ENCODE measurements at places on chromosomes 6 and 20.

DNA sequence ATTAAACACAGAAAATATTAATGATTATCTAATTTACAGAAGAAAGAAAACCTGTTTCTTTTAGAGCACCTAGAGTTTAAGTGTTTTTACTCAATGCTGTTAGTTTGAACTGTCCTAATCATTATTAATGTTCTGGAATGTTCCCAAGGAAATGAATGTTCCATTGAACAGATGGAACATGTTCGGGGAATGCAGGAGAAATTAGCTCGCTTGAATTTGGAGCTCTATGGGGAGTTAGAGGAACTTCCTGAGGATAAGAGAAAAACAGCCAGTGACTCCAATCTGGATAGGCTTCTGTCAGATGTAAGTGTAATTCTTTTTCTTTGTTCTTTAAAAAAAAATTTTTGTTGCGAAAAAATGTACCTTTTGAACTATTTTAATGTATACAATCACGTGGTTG, 10.8 kb upstream of the ECT2L start:
- no peak for DNase-seq

DNA sequence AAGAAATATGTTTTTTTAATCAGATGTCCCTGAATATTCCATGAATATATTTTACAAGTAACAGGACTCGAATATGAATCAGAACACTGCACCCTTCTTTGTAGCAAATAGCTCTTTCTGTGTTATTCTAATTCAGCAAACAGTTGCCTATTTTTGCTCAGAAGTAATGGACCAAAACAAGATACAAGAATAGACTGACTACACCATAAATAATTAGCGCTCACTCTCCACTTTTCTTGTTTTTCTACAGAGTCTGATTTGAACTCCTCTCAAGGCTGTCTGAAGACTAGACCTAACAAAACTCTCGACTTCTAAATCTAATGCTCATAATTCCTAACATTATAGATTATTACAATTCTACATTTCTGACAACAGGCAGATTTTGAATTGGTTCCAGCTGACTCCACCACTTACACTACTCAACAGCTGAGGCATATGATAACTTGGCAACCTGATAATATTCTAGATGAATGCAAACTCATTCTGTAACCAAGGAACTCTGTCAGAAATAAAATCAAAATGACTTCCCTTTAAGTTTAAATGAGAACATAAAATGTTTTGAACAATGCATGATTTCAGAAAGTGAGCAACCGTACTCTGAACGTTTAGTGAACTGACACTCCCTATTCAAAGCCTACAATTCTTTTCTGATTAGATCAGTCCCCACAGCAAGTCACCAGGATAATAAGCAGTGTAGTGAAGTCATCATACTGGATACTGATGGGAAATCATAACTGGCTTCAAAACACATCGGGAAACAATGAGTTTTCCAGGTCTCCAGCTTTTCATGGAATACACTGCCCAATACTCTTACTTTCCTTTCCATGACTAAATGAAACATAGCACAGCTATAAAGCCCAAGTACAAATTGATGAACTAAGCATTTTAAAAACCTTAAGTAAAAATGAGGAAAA, 114.2 kb upstream of the BEND6 start:
- DNase-seq = no peak

DNA sequence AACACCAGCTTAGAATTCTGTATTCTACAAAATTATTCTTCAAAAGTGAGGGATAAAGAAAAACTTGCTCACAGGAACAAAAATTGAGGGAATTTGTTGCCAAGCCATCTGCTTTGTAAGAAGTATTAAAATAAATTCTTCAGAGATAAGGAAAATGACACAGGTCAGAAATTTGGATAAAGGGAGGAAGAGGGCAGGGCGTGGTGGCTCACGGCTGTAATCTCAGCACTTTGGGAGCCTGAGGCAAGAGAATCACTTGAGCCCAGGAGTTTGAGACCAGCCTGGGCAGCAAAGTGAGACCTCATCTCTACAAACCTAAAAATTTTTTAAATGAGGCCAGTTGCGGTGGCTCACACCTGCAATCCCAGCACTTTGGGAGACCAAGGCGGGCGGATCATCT, 11.8 kb downstream of the SMIM28 start:
- no peak for DNase-seq

DNA sequence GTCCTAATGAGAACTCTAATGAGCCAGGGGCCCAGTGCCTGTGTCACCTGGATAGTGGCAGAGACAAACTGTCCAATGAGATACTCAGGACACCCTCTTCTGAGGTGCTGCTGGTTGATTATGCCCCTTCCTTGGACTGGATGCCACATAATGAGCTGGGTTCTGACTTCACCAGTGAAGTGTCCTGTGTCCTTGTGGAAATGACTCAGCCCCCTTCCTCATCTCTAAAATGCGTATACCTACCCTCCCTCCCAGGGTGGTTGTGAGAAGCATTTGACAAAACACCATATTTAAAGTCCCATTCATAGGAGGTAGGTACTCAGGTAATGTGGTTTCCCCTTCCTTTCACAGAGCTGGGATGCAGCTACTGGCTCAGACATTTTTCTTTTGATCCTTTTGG, 28.4 kb upstream of the RNF24 start:
- no peak for DNase-seq

GRCh38 chr6:18154507-18155149, at the start of gene TPMT:
Gene TPMT (minus strand): TSS chr6:18155077. CDS start chr6:18149127, 5,950 bp downstream.
- DNase-seq = peak; percentile 5

GRCh38 chr6:101146389-101146788, 247.1 kb upstream of the GRIK2 start:
- no peak for DNase-seq

DNA sequence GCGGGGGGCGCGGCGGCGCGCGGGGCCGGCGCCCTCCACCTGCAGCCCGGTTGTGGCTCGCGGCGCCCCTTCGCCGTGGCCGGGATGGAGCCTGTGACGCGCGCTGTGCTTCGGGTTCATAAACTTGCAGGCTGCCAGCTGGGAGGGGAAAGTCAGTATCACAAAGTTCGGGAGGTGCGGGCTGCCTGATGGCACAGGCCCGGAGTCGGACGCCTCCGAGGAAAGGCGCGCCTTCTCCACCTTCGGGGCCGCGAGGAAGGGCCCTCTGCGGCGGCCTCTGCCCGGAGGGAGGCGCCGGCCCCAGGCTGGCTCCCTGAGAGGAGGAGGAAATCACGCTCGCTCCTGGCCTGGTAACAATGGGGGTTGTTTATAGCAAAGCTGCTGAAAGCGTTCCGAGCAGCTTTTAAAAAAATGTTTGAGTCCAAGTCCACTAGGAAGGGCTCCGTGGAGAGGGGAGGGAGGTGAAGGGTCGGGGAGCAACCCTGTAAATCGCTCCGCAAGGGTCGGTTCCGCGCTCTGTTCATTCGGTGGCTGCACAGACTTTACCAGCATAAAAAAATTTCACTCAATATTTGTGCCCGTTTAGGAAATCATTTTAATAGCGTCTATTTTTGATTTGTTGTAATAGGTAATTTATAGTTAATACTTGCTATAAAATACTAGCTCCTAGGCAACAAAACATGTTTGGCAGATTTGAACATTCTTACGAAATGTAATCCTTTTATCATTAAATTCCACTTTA, 1.0 kb downstream of the AFDN start:
- no peak for DNase-seq

DNA sequence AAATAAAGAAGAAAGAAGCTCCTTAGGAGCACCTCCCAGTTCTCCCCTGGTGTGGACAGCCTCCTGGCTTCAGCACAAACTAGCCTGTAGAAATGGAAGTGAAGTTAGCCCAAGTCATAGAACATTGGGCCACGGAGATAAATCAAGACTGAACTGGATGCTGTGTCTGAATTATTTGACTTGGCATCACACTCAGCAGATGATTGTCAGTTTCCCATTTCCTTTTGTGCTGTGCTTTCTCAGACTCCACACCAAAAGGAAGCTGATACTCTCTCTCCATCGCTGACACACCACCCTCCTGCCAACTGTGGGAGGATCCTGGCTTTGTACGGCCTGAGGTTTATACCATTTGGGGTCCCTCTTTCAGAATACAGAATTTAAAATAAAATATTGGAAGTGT, 209.8 kb downstream of the TFAP2A start:
- no peak for DNase-seq

- peak; percentile 14 for DNase-seq
Measured at GRCh38 chr20:46117704-46118467, at the start of gene CD40. Gene CD40 (plus strand): TSS chr20:46118314. CDS start chr20:46118344, 30 bp downstream.

GRCh38 chr6:47096211-47096895, 54.2 kb upstream of the ADGRF1 start:
- no peak for DNase-seq

- no peak for DNase-seq
Measured at GRCh38 chr6:17200395-17200794, 80.8 kb upstream of the RBM24 start.

- DNase-seq = no peak
Measured at GRCh38 chr6:169788809-169789145, 37.4 kb downstream of the ERMARD start.

DNA sequence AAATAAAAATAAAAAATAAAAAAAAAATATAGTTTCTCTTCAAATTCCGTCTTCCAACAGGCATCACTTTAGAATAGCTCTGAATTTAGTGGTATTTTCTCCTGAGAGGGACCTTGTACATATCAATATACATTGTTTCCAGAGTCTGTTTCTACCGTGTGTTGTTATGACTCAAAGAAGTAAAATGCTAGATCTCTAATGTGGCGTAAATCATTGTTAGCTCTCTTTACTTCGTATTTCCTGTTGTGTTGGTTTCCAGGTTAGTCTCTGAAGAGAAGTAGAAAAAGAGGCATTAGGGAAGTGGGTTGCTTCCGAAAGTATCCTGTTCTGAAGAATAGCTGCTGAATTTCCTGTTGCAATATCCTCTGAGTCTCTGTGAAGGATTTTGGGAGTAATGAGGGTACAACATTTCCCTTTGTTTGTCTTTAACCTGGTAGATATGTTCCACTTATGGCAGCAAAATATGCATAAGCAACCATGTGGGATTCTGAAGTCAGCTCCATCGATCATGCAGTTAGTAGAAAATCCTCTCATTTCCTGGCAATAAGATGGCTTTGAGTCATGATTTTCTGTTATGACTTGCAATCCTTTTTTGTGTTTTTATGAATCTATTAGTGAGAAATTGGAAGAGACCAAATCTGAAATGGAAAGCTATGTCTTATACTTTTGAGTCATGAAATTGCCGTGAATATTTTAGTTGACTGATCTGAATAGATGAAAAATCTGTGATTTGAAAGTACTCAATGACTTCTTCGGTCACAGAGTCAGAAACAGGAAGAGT, 42.0 kb upstream of the MCHR2 start:
- no peak for DNase-seq

DNA sequence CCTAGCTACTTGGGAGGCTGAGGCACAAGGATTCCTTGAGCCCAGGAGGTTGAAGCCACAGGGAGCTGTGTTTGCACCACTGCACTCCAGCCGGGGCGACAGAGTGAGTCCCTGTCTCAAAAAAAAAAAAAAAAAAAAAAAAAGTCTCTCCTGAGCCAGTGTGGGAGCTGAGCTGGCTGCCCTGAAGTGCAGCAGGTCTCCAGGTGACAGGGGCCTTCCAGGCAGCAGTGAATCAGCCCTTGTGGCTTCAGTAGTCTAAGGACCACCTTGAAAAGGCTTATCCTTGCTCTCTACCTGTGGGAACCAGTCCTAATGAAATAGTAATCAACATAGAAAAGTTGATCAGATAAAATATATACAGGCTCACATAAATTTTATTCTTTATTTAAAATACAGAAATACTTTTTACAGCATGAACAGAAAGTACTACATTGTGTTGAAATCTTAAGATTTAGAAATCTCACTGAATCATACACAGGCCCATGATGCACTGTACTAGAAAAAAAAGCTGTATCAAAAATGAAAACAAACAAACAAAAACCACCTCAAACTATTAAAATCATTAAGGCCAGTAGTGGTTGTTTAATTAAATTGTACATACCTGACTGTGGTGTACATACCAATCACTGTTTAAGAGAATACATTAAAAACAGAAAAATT, 128.9 kb downstream of the SCML4 start:
- no peak for DNase-seq

DNA sequence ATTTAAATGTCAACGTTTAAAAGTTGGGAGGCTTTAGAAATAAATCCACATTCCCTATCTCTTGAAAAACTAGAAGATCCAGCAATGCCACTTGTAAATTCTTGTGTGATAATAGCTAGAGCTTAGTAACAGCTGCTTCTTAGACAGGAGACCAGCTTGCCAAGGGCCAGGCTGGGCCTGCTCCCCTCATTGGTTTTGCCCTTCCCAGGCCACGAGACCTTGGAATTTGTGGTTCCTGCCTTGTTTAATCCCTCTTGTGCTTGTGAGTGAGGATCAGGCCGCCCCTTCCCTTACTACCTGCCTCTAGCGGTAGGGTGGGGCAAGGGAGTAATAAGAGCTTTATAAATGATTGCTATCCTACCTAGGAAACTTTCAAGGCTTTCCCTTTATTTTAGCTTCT, 363.5 kb downstream of the SYNE1 start:
- DNase-seq = no peak

DNA sequence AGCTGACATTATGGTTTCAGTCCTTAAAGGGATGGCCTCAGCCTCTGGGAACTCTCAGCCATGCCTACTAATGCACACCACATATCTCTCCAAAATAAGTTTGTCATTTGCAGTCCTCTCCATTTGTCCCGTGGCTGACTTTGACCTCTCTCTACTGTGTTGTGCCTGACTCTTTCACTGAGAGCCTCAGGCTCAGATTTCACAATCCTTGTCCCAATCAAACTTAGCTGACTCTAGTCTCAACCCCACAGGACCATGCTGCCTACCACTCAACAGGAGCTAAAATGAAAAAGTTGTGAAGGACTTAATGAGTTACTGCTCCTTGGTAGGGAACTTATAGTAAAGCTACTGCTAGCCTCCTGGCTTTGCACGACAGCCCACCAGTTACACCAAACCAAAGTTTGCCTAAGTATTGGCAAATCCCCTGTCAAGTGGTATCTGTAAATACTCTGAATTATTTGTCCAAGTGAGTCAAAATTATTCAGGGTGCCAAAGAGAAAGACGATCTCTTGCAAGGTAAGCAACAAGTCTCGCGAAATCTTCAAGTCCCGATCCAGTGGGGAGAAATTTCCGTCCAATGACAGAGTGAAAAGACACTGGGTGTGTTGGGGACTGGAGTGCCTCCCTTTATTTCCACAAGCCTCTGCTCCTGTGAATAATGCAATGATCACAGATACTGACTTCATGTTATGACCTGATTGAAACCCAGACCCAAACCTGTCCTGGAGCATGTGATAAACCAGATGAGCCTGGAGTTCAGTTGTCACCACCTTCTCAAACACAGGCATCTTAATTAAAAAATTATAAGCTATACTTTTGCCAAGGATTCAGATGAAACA, 124.4 kb upstream of the FOXQ1 start:
- no peak for DNase-seq

GRCh38 chr20:32339116-32339515, 19.0 kb upstream of the ASXL1 start:
- no peak for DNase-seq

- no peak for DNase-seq
Measured at GRCh38 chr6:33896391-33897188, 92.8 kb upstream of the MLN start.

DNA sequence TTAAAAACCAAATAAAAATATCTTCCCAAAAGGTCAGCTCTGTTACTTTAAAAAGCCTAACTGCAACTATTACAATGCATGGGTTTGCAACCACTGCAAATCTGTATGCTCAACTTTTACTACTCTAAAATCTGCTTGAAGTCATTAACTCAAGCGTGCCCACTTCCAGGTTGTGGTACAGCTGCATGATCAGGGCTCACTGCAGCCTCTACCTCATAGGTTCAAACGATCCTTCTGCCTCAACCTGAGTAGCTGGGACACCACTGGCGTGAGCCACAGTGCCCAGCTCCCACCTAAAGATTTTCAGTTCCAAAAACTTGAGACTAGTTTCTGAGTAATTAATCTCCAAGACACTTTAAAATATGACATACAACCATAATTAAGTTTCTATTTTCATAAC, 8.2 kb downstream of the DIDO1 start:
- no peak for DNase-seq

GRCh38 chr6:117555882-117556498, 46.3 kb downstream of the GOPC start:
- DNase-seq = peak; percentile 11

Measured in HL-60 (cell line).